Left renal cortex interstitium (tissue), 4 donors: ENCODE measurements at places on chromosomes 16 and 17.

GRCh38 chr16:54630284-54630967, 300.2 kb upstream of the IRX5 start:
- no peak for DNase-seq

- DNase-seq = no peak
Observed at GRCh38 chr16:1428511-1428910, 2.4 kb upstream of the PERCC1 start.

- no peak for DNase-seq
Observed at GRCh38 chr17:61482467-61482866, 30.2 kb downstream of the TBX4 start.

GRCh38 chr16:12087901-12088421, 111.4 kb downstream of the SNX29 start:
- DNase-seq = no peak

DNA sequence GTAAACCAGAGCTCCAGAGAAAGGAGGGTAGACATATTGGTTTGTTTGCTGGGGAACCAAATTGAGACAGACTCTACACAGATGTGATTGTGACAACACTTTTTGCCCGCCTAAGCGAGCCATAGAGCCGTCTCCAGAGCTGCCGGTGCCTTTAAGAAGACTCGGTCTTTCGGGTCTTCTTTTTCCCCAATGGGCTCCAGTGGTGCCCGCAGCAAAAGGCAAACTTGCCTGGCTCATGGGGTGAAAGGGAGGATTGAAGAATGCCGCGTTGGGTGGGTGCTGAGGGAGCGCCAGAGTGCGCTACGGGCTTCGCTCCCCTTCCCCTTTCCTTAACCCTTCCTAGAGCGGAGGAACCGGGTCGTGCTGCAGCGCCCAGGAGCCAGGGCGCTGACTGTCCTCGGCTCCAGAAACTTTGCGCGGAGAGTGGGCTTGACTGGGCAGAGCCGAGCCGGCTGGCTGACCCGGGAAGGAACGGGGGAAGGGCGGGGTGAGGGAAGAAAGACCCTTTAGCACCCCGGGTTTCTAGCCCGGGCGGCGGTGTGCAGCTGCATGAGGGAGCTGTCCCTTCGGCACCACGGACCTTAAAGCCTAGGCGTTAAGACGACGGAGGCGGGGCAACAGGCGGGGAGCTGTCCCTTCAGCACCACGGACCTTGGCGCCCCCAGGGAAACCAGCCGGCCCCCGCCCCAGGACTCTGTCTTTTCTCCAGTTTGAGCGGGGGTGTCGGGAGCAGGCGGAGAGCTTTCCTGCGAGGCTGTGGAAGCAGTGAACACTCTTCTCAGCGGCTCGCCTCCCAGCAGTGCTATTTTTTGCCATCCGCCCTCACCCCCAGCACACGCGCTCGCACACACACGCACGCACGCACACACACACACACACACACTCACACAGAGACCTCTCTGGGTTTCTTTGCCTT, at the start of gene CACNG3:
Gene CACNG3, plus strand, starts transcription at position 880 of the 916 bp plus-strand sequence. CDS start 420 bp downstream, outside the sequence.
- DNase-seq = peak; percentile 19

GRCh38 chr17:73072219-73072962, 20.1 kb downstream of the SLC39A11 start:
- no peak for DNase-seq

GRCh38 chr16:6560306-6561100, 772.1 kb upstream of the RBFOX1 start:
- DNase-seq = no peak

GRCh38 chr17:40582328-40582901, 17.1 kb upstream of the CCR7 start:
- no peak for DNase-seq

DNA sequence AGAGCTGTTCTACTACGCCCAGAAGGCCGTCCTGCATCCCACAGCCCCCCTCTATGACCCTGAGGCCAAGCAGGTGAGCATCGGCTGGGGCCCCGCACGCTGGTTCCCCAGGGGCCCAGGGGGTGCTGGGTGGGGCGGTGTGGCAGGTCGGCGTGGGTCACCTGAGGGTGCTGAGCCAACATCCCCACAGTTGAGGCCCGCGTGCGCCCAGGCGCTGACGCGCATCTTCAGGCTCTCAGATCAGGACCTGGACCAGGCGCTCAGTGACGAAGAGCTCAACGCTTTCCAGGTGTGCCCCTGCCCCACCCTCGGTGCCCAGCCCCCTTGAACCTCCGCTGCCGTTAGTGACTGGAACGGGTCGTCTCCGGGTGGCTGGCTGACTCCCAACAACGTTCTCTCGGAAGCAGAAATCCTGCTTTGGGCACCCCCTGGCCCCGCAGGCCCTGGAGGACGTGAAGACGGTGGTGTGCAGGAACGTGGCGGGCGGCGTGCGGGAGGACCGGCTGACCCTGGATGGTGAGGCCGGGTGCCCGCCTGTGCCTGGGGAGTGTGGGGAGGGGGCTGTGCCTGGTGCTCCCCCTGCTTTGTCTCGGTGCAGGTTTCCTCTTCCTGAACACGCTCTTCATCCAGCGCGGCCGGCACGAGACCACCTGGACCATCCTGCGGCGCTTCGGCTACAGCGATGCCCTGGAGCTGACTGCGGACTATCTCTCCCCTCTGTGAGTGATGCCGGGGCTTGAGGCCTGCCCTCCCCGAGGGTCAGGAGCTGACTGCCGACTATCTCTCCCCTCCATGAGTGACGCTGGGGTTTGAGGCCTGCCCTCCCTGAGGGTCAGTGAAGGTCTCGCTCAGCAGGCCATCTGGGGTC, 2.8 kb downstream of the RHOT2 start:
- DNase-seq = no peak

GRCh38 chr17:60065867-60066266, 12.9 kb downstream of the HEATR6 start:
- DNase-seq = no peak

GRCh38 chr17:80018917-80019651, 16.6 kb downstream of the TBC1D16 start:
- DNase-seq = no peak

- DNase-seq = no peak
Observed at GRCh38 chr16:635573-636205, 416 bp downstream of the METTL26 start.
